Activated CD4-positive, alpha-beta T cell treated with anti-CD3 and anti-CD28 coated beads for 36 hours (primary cell): ENCODE measurements at places on chromosomes 6 and 20. TPM values are rescaled to one million over a fixed set of nuclear protein-coding genes. Genes with fewer than 3 reads are reported as not detected.

Gene CLDN20
- not detected for total RNA-seq

Gene NKAPL
- 0.25 TPM for total RNA-seq

DNA sequence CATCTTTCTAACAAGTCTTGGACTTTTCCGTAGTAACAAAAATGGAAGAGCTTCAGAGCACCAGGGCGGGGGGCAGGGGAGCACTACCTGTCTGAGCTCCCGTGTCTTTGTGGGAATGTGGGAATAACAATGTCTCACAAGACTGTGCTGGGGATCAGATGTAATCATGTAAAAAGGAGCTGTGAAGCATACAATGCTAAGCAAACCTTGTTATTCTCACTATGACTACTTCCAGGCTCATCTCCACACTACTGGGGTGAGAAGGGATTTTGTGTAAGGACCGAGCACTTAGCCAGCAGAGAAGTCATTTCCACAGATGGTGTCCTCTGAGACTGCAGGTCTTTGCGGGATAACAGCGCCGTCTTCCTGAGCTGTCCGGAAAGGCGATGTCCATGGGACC, 27.1 kb downstream of the PRR18 start:
- H3K4me1 ChIP-seq: peaks cover 3% of the 10 kb centered on the region
- no peak for DNase-seq
- H3K4me3 ChIP-seq: no peak overlapping the region
- H3K36me3 ChIP-seq: no peaks in the 10 kb centered on the region
- peaks cover 1% of the 10 kb centered on the region for H3K27me3 ChIP-seq
- H3K27ac ChIP-seq: no peak overlapping the region

GRCh38 chr6:26387565-26387964, 4.7 kb downstream of the BTN2A2 start:
- H3K36me3 ChIP-seq: peaks cover 31% of the 10 kb centered on the region
- no peaks in the 10 kb centered on the region for H3K27me3 ChIP-seq
- no peak overlapping the region for H3K27ac ChIP-seq
- peaks cover 13% of the 10 kb centered on the region for H3K4me1 ChIP-seq
- H3K4me3 ChIP-seq: no peak overlapping the region
- no peak for DNase-seq

DNA sequence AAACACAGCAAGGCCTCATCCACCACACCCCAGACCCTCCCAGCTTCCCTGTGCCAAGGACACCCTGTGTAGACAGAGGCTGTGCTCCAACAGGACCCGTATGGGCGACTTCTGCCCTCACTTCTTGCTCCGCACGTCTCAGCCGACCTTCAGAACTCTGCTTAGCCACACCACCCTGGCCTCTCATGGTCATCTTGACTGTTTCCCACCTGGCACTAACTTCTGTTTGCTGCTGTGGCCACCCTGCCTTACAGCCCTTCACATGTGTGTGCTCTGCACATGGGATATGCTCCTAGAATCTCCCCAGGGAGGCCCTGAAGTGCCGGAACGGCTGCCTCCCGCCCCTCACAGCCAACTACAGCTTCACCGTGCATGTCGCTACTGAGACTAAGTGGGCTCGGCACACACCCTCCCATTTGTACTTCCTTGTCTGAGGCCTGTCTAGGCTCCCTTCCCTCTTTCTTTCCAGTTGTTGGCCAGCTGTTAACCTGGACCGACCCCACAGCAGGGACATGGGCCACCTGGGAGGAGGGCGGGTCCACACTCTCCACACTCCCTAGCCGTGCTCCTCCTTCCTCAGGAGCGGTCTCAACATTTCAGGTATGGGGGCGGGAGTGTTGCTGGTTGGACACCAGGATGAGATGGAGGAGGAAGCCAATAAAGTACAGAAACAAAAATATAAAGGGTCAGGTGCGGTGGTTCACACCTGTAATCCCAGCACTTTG, 69.6 kb downstream of the PYGB start:
- DNase-seq: no peak
- no peaks in the 10 kb centered on the region for H3K27me3 ChIP-seq
- no peak overlapping the region for H3K27ac ChIP-seq
- H3K4me3 ChIP-seq: no peak overlapping the region
- peaks cover 14% of the 10 kb centered on the region for H3K36me3 ChIP-seq

- peak; percentile 69 for DNase-seq
- H3K4me3 ChIP-seq: peak overlapping the region; percentile 74
- no peaks in the 10 kb centered on the region for H3K36me3 ChIP-seq
- peaks cover 33% of the 10 kb centered on the region for H3K4me1 ChIP-seq
- no peaks in the 10 kb centered on the region for H3K27me3 ChIP-seq
These were observed 2.6 kb downstream of the TFEB start for GRCh38 chr6:41732591-41733359.

DNA sequence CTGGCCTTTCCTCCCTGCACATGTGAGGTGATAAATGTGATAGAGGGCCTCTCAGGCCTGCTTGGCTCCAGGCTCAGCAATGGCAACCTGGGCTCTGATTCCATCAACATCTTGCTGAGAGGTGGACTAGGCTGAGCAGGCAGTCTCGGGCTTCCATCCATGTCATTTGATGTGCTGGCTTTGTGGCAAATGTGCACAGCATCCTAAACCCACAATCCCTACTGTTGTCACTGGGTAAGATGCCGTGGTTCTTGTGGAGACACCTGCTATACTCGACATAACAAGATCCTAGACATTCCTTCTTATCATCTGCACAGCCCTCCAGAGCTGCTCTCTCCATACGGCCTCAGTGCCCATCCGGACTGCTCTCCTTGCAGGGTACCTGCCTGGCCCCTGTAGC, 2.8 kb upstream of the ZCCHC3 start:
- no peak for DNase-seq
- H3K27ac ChIP-seq: no peak overlapping the region
- H3K27me3 ChIP-seq: no peaks in the 10 kb centered on the region
- no peak overlapping the region for H3K4me3 ChIP-seq
- peaks cover 19% of the 10 kb centered on the region for H3K36me3 ChIP-seq

Gene LBP
- not detected for total RNA-seq

GRCh38 chr6:36914227-36914794, 28.6 kb downstream of the C6orf89 start:
- no peaks in the 10 kb centered on the region for H3K27me3 ChIP-seq
- H3K4me1 ChIP-seq: peaks cover 44% of the 10 kb centered on the region
- peak; percentile 57 for DNase-seq
- H3K4me3 ChIP-seq: peak overlapping the region; percentile 13

Gene TRIM31
- not detected for total RNA-seq

DNA sequence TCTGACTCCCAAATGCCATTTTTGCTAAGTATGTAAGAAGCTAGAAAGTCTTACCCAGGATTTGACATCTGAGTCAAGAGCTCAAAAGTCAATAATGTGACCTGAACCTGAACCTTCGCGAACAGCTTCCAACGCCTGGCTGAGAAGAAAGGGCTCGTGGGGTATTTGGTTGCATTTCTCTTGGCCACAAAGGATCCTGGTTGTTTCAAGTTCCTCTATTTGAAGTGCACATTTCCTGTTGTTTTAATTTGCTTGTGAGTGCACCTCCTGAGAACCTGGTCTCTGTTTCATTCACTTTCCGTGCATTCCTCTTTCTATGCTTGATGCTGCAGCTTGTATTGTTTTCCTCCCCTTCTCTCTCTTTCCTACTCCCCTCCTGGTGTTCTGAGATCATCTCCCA, 212.5 kb downstream of the FOXA2 start:
- peaks cover 17% of the 10 kb centered on the region for H3K4me1 ChIP-seq
- H3K27me3 ChIP-seq: no peaks in the 10 kb centered on the region
- no peak for DNase-seq
- no peaks in the 10 kb centered on the region for H3K36me3 ChIP-seq
- H3K4me3 ChIP-seq: no peak overlapping the region

Gene MUC21
- not detected for total RNA-seq

DNA sequence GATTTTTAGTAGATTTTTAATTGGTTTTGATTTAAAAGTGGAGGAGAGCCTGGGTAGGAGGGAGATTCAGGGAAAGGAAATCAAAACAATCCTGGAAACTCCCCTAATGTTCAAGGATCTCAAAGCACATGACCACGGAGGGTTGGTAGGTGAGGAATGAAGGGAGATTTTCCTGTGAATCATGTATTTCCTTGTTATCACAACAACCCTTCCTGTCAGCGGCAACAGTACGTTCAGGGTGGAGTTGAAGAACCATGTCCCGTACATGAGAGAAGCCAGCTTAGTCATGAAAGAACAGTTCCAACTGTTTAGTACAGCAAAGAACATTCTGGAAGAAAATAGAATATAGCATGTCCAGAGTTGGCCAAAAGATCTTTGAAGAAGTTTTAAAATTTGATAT, 79.4 kb upstream of the SCAF8 start:
- H3K4me3 ChIP-seq: no peak overlapping the region
- no peak overlapping the region for H3K27ac ChIP-seq
- H3K36me3 ChIP-seq: no peaks in the 10 kb centered on the region
- no peaks in the 10 kb centered on the region for H3K4me1 ChIP-seq

Gene TFAP2D
- not detected for total RNA-seq

GRCh38 chr6:52538901-52539354, 37.9 kb downstream of the TRAM2 start:
- peaks cover 4% of the 10 kb centered on the region for H3K36me3 ChIP-seq
- H3K4me3 ChIP-seq: no peak overlapping the region
- H3K27ac ChIP-seq: no peak overlapping the region
- H3K4me1 ChIP-seq: peaks cover 51% of the 10 kb centered on the region
- DNase-seq: no peak

DNA sequence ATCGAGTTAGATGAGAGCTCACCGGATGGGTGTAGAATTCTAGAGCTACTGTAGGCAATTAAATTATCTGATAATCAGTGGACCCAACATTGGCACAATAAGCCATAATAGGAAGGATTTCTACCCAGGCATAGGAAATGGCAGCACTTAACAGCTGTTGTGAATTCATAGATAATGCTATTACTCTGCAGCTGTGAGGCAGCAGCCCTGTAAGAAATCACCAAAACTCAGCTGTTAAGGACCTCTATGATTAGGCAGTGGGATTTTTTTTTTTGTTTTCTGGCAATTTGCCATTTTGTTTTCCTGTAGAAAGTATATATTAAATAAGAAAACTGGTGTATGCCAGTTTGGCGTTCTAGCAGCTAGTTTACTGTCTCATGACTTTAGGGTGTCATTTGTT, 609.1 kb upstream of the SLC35B3 start:
- H3K4me1 ChIP-seq: no peaks in the 10 kb centered on the region
- no peaks in the 10 kb centered on the region for H3K36me3 ChIP-seq
- H3K27me3 ChIP-seq: no peaks in the 10 kb centered on the region

Gene GPSM3
- 94.8 TPM for total RNA-seq

DNA sequence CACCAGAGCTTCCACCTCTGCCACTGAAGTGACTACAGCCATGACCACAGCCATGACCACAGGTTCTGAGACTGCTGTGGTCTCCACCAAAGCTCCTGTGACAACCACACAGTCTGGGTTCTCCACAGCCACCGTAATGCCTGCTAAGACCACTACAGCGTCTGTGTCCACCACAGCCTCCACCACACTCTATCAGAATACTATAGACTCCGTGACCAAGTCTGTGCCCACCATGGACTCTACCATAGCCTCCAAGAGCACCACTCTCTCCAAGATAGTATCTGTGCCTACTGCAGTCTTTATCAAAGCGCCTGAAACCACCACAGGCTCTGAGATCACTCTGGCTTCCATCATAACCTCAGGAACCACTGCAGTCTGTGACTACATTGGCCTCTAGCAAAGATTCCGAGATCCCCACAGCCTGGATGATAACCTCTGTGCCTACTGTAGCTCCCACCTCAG, 18.3 kb upstream of the MUC21 start:
- H3K4me3 ChIP-seq: no peak overlapping the region
- peaks cover 16% of the 10 kb centered on the region for H3K27me3 ChIP-seq
- H3K27ac ChIP-seq: no peak overlapping the region
- no peak for DNase-seq
- H3K36me3 ChIP-seq: no peaks in the 10 kb centered on the region
- H3K4me1 ChIP-seq: no peaks in the 10 kb centered on the region

DNA sequence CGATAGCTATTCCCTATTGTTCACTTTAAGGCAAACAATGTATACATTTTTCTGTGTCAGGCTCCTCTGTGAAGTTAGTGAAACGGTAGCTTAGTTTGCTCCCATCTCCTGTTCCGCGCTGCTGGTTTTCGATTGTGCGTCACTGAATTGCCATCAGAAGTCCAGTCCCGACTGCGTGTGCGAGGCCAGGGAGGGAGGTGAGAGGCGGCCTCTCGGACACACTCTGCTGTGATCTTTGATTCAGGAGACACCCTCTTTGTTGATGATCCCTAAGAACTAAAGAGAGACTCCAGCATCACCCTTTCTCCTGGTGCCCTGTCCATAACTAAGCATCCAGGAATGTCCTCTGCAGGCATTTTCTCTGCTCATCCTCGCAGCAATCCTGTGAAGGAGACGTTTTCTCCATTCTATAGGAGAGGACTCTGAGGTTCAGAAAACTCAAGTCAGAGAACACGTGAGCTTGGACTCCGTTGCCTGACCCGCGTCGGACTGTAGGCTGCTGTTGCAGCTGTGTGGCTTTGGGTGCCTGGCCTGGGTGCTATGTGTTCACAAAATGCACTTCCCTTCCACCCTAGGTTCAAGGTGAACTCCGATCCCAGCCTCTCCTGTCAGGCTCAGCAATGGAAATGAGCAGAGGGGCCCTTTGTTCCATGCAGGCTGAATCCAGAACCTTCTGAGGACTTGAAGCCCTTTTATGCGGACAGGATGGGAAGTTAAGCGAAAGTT, 24.1 kb upstream of the UNC93A start:
- no peak for DNase-seq
- peaks cover 12% of the 10 kb centered on the region for H3K27me3 ChIP-seq
- H3K4me1 ChIP-seq: no peaks in the 10 kb centered on the region
- H3K27ac ChIP-seq: no peak overlapping the region
- H3K4me3 ChIP-seq: no peak overlapping the region
- H3K36me3 ChIP-seq: no peaks in the 10 kb centered on the region

Gene OTOR
- total RNA-seq: not detected
